ENCODE measurements at places on chromosomes 13 and 19.

DNA sequence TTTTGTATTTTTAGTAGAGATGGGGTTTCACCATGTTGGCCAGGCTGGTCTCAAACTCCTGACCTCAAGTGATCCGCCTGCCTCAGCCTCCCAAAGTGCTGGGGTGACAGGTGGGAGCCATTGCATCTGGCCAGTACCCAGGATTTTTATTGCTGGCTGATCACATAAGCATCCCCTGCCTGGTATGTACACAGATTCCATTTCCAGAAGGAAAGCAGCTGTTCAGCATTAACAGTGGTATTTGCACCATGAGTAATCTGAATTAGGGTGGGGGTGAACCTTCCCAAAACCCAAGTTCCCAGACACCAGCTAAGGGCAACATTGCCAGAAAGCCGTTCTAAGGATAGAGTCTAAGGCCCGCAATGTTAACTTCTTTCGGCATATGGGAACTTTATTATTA, 7.3 kb downstream of the ZNF555 start:
- DNase-seq, result no peak

DNA sequence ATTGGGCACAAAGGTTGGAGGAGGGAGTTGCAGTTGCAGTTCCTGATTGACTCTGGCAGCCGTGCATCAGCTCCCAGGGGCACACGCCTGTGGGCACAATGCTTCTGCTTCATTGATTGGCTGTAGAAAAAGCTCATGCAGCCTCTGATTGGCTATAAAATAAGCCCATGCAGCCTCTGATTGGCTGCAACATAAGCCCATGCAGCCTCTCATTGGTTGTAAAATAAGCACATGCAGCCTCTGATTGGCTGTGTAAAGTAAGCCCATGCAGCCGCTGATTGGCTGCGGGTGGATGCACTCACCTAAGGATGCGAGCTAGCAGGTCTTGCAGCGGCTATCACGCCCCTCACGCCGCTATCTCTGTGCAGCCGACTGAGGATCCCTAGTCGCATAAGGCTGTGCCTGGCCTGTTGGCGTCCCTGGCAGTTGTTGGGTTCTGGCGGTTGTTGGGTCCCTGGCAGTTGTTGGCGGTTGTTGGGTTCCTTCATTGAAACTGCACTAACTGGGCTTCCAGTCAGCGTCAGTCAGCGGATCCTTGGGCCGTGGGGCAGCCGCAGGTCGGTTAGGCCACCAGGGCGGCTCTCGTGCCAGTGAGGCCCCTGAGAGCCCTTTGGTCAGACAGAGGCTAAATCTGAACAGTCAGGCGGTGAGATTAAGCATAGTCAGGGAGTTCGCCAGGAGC, at the start of gene SIGLECL1:
Gene SIGLECL1 (plus strand): TSS at position 295 of the 682 bp plus-strand sequence. CDS start 12,993 bp downstream, outside the sequence.
- no peak for DNase-seq

- no peak for DNase-seq
Observed at GRCh38 chr13:90553159-90553558, 794.3 kb upstream of the MIR17HG start.

GRCh38 chr19:1503089-1503924, 9.5 kb downstream of the ADAMTSL5 start:
- DNase-seq, result peak; percentile 59

GRCh38 chr13:30884543-30884942, 21.5 kb upstream of the MEDAG start:
- DNase-seq, result no peak

DNA sequence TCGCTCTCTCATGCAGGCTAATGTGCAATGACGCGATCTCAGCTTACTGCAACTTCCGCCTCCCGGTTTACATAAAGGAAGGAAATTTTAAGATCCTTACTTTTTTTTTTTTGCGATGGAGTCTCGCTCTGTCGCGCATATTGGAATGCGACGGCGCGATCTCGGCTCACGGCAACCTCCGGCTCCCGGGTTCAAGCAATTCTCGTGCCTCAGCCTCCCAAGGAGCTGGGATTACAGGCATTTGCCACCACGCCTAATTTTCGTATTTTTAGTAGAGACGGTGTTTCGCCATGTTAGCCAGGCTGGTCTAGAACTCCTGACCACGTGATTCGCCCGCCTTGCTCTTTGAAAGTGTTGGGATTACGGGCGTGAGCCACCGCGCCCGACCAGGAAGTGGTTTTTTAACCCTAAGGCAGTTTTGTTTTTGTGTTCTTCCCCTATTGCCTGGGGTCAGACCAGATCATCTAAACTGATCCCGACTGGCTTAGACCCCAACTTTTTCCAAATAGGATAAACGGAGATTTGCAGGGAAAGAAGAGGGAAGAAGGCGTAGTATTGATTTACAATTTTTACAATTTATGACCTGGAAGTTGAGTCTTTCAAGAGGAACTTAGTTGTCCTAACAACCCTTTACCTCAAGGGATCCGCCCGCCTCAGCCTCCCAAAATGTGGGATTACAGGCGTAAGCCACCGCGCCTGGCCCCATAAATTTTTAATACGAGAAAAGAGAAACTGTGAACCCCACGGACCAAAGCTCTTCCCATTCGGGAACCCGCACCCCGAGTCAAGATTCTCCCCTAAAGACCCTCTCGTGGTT, 142.0 kb downstream of the ZNF737 start:
- peak; percentile 6 for DNase-seq

DNA sequence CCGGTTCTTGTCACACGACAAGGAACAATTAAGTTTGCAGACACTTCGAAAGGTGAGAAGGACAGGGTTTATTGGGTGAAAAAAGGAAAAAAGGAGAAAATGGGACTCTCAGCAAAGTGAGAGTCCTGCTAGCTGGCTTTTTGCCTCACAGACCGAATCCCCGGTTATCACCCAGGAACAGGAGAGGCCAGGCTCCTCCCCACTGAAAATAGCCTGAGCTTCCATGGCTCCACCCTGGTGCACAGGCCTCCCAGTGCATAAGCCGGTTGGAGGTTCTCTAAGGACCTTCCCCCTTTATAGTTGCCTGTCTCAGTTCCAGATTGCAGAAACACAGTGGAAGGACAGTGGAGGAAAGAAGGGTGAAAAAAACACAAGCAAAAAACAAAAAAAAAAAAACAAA, 571.7 kb downstream of the KCTD12 start:
- no peak for DNase-seq

DNA sequence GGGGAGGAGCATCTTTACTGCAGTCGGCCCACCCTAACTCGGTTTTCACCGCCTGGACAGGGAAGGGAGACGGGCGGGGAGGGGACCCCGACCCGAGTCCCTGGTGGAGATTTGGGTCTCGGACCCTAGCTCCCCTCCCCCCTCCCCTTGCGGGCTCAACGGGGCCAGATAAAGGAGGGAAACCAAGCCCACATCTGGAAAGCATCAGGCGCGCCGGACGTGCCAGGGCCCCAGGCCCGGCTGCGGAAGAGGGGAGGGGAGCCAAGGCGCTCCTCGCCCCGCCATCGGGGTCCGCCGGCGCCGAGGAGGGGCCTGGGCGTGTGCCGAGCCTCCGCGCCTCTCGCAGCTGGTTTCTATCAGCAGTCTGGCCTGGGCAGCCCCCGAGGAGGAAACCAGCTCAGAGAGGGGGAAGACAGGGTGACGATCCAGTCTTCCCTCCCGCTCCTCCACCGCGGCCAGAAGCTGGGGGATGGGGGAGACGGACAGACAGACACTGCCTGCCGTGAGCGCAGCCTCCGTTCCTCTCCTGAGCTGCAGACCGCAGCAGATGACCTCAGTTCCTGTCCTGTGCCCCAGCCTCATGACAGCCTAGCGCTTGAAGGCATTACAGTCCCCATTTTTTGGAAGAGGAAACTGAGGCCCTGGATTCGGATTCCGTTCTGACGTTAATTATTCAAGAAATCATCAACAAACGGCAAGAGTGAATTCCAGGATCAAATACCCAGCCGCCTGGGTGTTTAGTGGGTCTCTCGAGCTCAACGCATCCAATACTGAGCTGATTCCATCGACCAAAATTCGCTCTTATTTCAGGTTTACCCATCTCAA, 3.6 kb upstream of the GNG8 start:
- no peak for DNase-seq

DNA sequence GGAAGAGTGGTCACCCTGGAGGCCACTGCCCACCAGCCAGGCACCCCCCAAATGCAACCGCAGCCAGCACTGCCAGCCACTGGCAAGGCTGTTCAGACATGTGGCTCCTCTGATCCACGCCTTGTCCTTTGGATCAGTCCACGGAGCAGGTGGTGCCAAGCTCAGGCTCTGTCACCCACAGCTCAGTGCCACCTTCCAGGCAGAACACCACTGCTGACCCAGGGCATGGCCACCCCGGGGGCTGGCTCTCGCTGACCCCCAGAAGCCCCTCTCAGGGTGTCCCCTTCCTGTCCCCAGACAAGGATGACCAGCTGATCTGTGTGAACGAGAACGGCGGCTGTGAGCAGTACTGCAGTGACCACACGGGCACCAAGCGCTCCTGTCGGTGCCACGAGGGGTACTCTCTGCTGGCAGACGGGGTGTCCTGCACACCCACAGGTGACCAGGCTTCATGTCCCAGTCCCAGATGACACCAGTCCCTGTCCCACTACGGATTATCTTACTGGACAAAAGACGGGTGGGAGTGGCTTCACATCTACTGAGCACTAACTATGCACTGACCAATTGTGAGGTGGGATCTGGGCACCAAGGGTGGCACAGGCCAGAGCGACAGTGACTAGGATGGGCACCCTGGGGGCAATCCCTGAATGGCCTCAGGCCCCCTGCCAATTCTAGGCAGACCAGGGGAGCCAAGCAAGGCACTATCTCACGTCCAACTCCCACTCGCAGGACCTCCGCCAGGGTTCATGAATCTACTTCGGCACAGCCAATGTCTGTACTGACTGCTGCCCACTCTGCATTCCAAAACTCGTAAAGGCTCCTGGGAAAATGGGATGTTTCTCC, 7.0 kb upstream of the F10 start:
- DNase-seq, result no peak

DNA sequence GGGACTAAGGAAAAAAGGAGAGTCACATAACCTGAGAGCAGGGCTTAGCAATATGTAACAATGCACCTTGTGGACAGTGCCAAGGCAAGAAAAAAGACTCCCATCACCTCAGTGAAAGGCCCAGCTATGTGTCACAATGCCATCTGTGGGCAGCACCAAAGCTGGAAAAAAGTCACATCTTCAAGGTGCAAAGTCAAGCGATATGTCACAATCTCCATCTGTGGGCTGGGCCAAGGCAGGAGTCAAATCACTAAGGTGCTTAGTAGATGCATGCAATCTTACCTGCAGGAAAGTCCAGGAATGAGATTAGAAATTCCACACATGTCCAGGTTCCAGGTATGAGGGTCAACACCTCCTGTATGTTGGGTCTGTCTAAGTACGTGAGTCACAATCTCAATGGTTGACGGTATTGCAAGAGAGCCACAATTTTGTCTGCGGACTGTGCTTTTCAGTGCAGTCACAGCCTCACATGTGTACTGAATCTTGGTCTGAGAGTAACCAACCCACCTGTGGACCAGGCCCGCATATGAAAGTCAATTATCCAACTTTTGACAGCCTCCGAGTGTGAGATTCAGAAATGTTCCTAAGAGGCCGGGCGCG, 14.8 kb upstream of the ZNF43 start:
- no peak for DNase-seq
